ENCODE measurements at places on chromosomes 12 and 14.
A peak's percentile ranks its signal among the peaks of the same experiment; 100 is the strongest.

- DNase-seq: no peak
Observed at GRCh38 chr12:7907009-7907408, 29.0 kb downstream of the SLC2A3 start.

DNA sequence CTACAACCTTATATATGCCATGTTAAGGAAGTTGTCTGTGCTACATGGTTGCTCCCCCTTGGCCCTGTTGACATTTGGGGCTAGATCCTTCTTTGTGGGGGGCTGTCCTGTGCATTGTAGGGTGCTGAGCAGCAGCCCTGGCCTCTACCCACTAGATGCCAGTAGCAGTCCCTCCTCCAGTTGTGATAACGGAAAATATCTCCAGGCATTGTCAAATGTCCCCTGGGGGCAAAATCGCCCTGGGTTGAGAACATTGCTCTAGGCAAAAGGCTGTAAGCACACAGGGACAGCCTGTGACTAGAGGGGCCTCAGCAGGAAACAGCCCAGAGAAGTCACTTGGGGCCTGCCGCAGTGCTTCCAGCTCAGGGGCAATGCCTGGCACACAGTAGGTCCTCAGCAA is 1100.3 kb downstream of the BCL11B start:
- DNase-seq: no peak

DNA sequence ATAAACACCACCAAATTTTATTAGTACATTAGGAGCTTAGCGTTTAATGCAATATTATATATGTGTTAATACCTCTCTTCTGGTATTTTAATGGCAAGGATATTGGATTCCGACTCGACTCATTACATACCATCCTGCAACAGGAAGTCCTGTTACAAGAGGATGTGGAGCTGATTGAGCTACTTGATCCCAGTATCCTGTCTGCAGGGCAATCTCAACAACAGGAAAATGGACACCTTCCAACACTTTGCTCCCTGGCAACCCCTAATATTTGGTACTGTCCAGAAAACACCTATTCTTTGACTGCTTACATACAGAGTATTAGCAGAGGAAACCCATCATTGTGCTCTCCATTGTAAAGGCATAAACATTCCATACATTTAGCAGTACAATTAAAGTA is 45.2 kb downstream of the VEZT start:
- no peak for DNase-seq

DNA sequence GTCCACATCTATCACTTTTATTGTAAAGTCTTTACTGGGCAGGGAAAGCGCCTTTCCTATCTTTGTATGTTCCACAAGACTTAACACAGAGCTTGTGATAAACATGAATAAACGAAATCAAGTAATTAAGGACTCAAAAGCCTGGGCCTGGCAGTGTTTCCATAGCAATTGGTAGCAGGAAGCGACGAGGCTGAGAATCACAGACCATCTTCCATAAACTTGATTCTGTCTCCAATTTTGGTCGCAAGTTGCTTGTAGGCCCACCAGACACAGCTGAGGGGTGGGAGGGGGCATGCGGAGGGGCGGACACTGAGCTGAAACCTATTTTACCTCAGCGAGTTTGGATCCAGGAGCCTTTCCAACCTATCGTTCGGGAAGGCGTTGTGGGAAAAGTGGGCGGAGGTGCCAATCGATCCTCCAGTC is 302 bp downstream of the CCDC38 start:
- DNase-seq: no peak

- no peak for DNase-seq
Observed at GRCh38 chr14:85574853-85575616, 45.1 kb downstream of the FLRT2 start.

GRCh38 chr14:61621444-61621843 is 73.9 kb upstream of the HIF1A start:
- DNase-seq: peak; percentile 28

GRCh38 chr14:87278415-87278814 is 714.6 kb downstream of the GALC start:
- no peak for DNase-seq

- DNase-seq: no peak
Observed at GRCh38 chr12:53113951-53114350, 10.7 kb downstream of the SOAT2 start.

GRCh38 chr12:62983594-62983993 is 48.6 kb upstream of the PPM1H start:
- DNase-seq: no peak

DNA sequence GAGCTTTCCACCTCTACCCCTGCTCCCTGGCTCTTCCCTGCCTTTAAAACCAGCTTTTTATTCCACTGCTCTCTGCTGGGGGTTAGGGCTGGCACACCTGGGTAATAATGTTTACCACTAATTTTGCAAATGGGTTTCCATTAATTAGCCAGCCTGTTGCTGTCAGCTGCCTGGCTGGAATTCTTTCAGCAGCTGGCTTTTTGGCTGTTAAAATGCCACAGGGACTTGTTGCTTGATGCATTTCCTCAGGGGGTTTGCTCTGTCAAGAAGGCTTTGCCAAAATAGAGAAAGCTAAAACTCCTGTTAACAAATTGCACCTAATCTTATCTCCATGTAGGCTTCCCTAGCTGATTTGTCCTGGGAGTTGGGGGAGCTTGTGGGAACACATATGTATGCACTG is 51.8 kb upstream of the PSMC1 start:
- DNase-seq: no peak

- no peak for DNase-seq
Observed at GRCh38 chr12:119692997-119693396, 25.1 kb downstream of the PRKAB1 start.

DNA sequence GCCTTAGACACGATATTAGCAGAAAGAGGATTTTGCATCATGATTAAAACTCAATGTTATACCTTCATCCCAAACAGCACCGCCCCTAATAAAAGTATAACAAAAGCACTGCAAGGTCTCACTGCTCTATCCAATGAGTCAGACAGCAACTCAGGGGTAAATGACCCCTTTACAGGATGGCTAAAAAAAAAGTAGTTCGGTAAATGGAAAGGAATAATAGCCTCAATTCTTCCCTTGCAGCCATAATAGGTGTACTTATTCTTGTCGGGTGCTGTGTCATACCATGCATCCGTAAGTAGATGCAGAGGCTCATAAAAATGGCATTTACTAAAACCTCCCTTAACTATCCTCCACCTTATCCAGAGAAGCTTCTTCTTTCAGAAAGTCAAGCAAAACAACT is 53.9 kb upstream of the AP4S1 start:
- no peak for DNase-seq

- no peak for DNase-seq
Observed at GRCh38 chr12:118371321-118372282, 1.1 kb downstream of the TAOK3 start.

GRCh38 chr14:89855961-89856656 is 98.4 kb downstream of the EFCAB11 start:
- no peak for DNase-seq

DNA sequence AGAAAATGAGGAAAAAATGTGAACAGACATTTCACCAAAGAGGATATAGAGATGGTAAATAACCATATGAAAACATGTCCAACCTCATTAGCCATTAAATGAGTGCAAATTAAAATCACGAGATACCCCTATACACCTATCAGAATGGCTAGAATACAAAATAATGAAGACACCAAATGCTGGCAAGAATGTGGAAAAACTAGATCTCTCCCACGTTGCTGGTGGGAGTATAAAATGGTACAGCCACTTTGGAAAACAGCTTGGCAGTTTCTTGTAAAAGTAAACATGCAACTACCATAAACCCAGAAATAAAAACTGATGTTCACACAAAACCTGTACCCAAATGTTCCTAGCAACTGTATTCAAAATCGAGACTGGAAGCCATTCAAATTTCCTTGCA is 38.3 kb upstream of the TCL1B start:
- DNase-seq: no peak

DNA sequence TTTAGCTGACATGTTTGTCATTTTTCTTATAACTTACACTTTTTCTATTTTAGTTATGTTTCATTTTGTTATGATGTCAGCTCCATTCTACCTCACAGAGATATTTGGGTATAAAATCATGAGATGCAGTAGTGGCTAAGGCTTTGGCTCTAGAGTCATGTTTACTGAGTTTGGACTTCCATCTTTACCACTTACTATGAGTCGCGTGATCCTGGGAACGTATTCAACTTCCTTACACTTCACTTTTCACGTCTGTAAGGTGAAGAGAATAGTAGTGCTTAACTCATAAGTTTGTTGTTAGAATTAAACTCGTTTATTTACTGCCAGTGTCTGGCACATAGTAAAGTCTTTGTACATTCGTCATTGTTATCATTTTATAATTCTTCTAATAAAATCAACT is 126.3 kb downstream of the ERC1 start:
- DNase-seq: no peak

DNA sequence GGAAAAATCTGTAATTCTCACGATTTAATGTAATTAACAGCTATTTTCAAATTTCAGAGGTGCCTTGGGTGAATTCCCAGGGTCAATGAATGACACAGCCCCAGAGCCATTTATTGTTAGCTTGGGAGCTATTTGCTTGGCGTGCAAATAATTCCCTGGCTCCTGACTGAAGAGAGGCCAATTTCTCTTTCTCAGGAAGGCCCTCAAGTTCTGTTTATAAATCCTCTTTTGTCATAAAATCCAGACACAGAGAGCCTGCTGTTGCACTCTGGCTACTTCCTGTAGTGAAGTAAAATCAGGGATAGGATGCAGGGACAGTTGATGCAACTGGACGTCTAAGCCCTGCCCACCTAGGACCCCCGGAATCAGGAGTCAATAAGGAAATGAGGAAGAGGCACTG is 154.3 kb downstream of the TMX1 start:
- no peak for DNase-seq

DNA sequence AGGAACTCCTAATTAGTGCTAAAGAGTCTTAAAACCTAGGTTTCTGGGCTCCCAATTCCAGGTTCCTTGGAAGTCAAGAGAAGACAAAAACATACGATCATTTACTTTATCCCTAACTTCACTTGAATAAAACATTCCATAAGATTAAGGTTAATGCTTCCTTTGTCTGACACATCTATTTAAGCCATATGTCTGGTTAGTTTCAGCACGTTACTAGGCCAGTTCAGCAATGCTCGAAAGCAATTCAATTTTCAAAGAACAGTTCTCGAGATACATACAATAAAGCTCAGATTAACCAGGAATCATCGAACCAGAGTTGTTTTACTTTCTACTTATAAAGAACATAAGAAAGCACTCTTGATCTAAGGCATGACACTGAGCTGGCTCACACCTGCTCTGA is 68.0 kb upstream of the POC1B start:
- DNase-seq: no peak

GRCh38 chr12:108647585-108648287 is 14.0 kb upstream of the SELPLG start:
- no peak for DNase-seq

DNA sequence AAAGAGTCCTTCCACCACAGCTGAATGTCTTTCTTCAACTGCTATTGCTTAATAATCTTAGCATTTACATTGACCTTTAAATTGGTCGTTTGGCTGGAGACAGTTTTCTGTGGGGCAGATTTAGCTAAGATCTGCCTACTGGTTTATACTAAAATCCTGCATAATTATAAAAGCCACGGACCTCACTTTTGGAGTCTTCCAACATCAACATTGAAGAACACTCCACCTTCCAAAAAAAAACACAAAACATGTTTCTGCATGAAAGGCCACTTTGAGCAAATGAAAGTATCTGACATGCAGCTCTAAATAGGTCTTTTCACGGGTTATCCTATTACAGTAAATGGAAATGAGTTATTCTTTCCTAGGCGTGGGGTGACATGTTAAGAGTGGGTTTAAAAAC is 57.0 kb upstream of the KRR1 start:
- no peak for DNase-seq

- no peak for DNase-seq
Observed at GRCh38 chr14:56342494-56342942, 224.3 kb downstream of the PELI2 start.

DNA sequence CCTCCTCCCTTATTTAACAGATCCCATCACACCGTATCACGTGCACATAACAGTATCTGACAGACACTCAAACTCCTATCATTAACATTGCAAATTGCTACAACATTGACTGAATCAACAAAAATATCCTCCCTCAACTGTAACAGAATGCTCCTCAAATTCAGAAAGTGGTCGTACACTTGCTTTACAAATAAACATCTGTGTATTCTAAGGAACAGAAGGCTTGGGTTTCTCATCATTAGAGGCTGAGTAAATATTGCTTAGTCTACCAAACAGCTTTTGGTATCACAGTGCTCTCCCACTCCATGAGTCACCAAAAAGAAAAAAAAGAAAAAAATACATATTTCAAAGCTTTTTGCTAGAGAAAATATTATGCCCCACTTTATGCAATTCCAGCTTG is 23.9 kb downstream of the FERMT2 start:
- no peak for DNase-seq

GRCh38 chr12:12835378-12836146 is 22.4 kb downstream of the DDX47 start:
- DNase-seq: no peak

DNA sequence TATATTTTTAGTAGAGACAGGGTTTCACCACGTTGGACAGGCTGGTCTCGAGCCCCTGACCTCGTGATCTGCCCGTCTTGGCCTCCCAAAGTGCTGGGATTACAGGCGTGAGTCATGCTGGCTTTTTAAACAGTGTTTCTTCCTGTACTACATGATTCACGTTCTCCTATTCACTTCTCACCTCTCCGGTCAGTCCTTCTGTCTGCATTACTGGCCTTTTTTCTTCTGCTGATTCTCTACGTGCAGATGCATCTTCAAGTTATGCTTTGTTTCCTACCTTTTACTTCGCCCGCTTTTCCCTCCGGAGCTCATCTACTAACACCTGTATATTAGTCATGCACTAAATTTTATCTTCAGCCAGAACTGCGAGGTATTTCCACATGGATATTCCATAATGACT is 296.2 kb upstream of the FLRT2 start:
- DNase-seq: no peak

GRCh38 chr12:42776396-42776795 is 186.8 kb upstream of the PRICKLE1 start:
- no peak for DNase-seq

GRCh38 chr12:113987261-113988063 is 21.3 kb upstream of the RBM19 start:
- no peak for DNase-seq

GRCh38 chr12:100799770-100800169 is 5.2 kb downstream of the ANO4 start:
- DNase-seq: no peak

DNA sequence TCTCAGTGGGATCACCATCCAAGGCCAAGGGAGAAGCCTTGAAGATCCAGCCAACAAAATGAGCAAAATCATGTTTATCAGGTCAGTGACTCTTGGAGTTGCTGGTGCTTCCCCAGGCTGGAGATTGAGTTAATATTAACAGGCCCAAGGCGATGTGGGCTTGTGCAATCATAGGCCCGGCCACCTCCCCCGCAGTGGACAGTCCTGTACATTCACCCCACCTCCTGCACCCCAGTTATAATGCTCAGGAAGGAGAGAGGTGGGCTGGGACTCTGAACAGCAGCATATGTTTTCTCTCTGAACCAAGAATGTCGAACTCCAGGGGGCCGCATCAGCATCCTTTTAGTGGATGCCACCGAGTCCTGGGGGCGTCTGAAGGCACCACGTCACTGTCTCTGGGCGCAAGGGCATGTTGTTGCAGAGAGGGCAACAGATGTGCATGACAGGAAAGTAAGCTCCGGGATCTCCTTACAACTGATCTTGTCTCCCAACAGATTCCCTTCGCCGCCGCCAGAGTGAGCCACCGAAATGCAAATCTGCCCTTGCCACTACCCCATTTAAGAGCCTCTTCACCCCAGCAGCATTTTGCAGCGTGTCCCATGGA is 32.2 kb upstream of the SERPINA6 start:
- no peak for DNase-seq

All from stimulated activated CD4-positive, alpha-beta T cell treated with anti-CD3 and anti-CD28 coated beads, TNF-alpha, amount 100 ng/mL, for 24 hours (primary cell).